ENCODE measurements at places on chromosomes 16 and 17. TPM values are rescaled to one million over a fixed set of nuclear protein-coding genes. Genes with fewer than 3 reads are reported as not detected.
A peak's percentile ranks its signal among the peaks of the same experiment; 100 is the strongest.

DNA sequence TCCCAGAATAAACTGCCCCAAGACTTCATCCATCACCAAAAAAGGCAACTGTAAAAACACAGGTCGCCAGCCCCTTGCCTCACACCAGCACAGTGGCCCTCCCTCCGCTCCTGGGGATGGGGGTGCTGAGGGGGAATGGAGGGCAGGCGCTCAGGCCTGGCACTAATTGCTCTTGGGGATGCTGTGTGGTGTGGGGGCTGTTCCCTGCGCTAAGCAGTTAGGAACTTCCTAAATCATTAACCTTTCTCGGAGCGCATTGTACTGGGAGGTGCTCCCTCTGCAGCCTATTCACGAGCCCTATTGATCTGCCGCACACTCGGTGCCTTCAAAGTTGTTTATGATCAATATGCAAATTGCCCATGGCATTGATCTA lies 199.9 kb downstream of the ZFHX3 start:
- no peaks in the 10 kb centered on the region for H3K36me3 ChIP-seq
- no peak for DNase-seq
- no peak overlapping the region for H3K27ac ChIP-seq

The TBC1D3D gene
- 0.33 TPM for total RNA-seq

The CCDC144A gene
- total RNA-seq, result 5.3 TPM

- no peaks in the 10 kb centered on the region for H3K27me3 ChIP-seq
- no peaks in the 10 kb centered on the region for H3K4me1 ChIP-seq
- no peaks in the 10 kb centered on the region for H3K36me3 ChIP-seq
These were observed 206.9 kb downstream of the MAP2K4 start for GRCh38 chr17:12227547-12227946.

- no peak overlapping the region for H3K4me3 ChIP-seq
- no peak overlapping the region for H3K27ac ChIP-seq
- peaks cover 4% of the 10 kb centered on the region for H3K36me3 ChIP-seq
- no peak for DNase-seq
- H3K27me3 ChIP-seq, result peaks cover 1% of the 10 kb centered on the region
These were observed 72.7 kb downstream of the GAS7 start for GRCh38 chr17:10125531-10126275.

The INCA1 gene
- not detected for total RNA-seq

GRCh38 chr16:88685156-88686061 lies 898 bp downstream of the SNAI3 start:
- H3K4me1 ChIP-seq, result peaks cover 57% of the 10 kb centered on the region
- peak overlapping the region; percentile 76 for H3K4me3 ChIP-seq
- peak overlapping the region; percentile 44 for H3K27ac ChIP-seq
- H3K36me3 ChIP-seq, result peaks cover 22% of the 10 kb centered on the region
- H3K27me3 ChIP-seq, result no peaks in the 10 kb centered on the region

DNA sequence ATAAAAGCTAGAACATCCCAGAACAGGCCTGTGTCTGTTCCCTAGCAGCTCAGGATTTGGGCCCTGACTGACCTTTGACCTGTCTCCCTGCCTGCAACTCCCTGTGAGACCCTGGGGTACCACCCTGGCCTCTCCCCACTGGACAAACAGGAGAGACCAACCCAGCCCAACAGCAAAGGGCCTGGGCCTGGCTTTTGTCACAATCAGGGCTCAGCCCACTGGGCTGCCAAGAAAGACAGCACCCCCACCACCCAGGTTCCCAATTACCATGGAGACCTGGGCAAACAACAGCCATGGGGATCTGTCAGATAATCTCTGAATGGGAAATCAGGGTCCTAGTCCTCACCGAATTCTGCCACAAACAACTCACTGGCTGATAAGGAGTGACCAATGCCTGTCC lies 11.1 kb downstream of the PLLP start:
- H3K4me1 ChIP-seq, result peaks cover 32% of the 10 kb centered on the region
- no peak overlapping the region for H3K27ac ChIP-seq
- H3K4me3 ChIP-seq, result no peak overlapping the region
- no peak for DNase-seq
- no peaks in the 10 kb centered on the region for H3K36me3 ChIP-seq

The SECTM1 gene
- total RNA-seq, result 18.3 TPM

The NOD2 gene
- total RNA-seq, result 24.1 TPM

GRCh38 chr17:9307313-9307998 lies 268.2 kb downstream of the STX8 start:
- no peak overlapping the region for H3K4me3 ChIP-seq
- H3K36me3 ChIP-seq, result no peaks in the 10 kb centered on the region
- DNase-seq, result no peak
- no peaks in the 10 kb centered on the region for H3K27me3 ChIP-seq

DNA sequence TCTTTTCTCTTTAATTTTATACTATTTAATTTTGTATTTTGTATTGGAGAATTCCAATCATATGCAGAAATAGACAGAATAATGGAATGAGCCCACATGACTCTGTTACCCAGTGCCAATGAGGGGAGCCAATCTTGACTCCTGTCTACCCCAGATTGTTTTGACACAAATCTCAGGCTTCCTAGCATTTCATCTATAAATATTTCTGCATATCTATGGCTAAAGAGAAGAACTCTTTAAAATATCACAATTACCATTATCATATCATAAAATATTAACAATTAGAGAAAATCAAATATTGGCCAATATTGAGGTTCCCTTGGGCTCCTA lies 23.7 kb downstream of the ATP2C2 start:
- peaks cover 14% of the 10 kb centered on the region for H3K27me3 ChIP-seq
- no peaks in the 10 kb centered on the region for H3K36me3 ChIP-seq

The GIT1 gene
- total RNA-seq, result 76.6 TPM

GRCh38 chr17:64005734-64006167 lies 7.6 kb downstream of the PRR29 start:
- H3K27me3 ChIP-seq, result no peaks in the 10 kb centered on the region
- DNase-seq, result no peak
- H3K36me3 ChIP-seq, result peaks cover 62% of the 10 kb centered on the region
- peaks cover 46% of the 10 kb centered on the region for H3K4me1 ChIP-seq
- no peak overlapping the region for H3K27ac ChIP-seq
- H3K4me3 ChIP-seq, result no peak overlapping the region

- peaks cover 27% of the 10 kb centered on the region for H3K4me1 ChIP-seq
- H3K27me3 ChIP-seq, result peaks cover 23% of the 10 kb centered on the region
- no peak overlapping the region for H3K4me3 ChIP-seq
- H3K27ac ChIP-seq, result no peak overlapping the region
These were observed 31.3 kb downstream of the TBC1D3B start for GRCh38 chr17:36144981-36145729.

The TBC1D28 gene
- not detected for total RNA-seq

- no peaks in the 10 kb centered on the region for H3K4me1 ChIP-seq
- H3K4me3 ChIP-seq, result no peak overlapping the region
- no peak for DNase-seq
- H3K27me3 ChIP-seq, result no peaks in the 10 kb centered on the region
- H3K36me3 ChIP-seq, result no peaks in the 10 kb centered on the region
These were observed 736.5 kb downstream of the KCNJ2 start for GRCh38 chr17:70905796-70906195.

The CLEC18A gene
- 2.0 TPM for total RNA-seq

- peak overlapping the region; percentile 82 for H3K27ac ChIP-seq
- peak overlapping the region; percentile 87 for H3K4me3 ChIP-seq
These were observed 590 bp downstream of the TMEM219 start for GRCh38 chr16:29962344-29962994.

The CRHR1 gene
- total RNA-seq, result not detected

DNA sequence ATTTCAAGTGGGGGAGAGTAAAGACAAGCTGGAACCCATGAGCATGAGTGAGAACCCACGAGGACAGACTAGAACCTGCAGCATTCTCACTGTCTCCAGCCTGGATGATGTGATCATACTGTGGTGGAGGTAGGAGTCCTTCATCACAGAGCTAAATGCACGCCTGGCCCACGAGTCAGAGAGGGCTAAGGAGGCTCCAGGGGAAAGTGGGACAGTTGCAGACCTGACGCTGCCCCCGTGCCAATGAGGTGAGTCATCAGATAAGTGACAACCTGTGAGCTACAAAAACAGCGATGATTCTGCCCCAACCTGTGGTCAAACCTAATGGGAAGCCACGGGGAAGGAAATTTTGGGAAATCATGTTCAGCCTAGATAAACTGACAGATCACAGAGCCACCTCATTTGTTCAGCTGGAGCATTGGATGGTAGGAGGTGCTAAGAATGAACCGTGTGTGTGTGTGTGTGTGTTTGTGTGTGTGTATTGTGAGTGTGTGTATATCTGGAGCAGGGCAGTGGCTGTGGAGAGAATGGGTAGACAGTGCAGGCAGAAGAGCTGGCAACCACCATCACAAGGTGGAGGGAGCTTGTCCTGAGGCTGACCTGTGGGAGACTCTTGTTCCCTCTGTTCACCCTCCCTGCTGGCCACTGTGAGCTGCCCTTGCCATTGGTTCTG lies 131.8 kb downstream of the UTP18 start:
- no peak for DNase-seq
- H3K36me3 ChIP-seq, result no peaks in the 10 kb centered on the region
- H3K4me1 ChIP-seq, result no peaks in the 10 kb centered on the region
- H3K27ac ChIP-seq, result no peak overlapping the region
- peaks cover 26% of the 10 kb centered on the region for H3K27me3 ChIP-seq

The OR4D1 gene
- 0.88 TPM for total RNA-seq

DNA sequence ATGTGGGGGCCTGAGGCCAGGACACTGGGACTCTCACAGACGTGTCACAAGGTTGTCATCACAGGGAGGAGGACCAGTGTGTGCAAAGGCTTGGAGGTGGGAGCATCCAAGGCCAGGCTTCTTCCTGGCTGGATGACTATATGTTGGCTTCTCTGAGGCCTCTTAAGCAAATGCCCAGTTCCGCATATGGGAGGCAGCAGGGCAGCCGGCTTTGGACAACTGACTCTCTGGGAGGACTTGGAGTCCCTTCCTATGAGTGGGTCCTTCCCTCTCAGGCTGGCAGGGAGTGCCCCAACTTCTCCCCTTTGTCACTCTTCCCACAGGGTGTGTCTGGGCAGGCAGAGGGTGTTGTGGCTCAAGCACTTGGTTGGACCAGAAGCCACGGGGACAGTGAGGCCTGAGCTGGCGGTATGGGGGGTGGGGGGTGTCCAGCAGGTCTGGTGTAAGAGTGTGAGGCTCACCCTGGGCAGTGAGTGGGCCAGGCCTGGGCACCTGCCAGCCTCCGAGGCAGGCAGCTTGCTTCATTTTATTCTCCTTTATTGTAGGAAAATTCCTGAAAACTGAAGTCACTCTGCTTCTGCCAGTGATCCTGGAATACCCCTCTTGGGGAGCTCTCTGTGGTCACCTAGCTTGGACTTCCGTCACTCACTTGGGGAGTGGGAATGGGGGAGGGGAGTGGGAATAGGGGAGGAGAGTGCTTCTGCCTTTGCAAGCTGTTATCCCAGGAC lies 14.9 kb downstream of the ADGRG1 start:
- DNase-seq, result no peak
- no peak overlapping the region for H3K27ac ChIP-seq
- no peaks in the 10 kb centered on the region for H3K36me3 ChIP-seq
- peaks cover 16% of the 10 kb centered on the region for H3K4me1 ChIP-seq

- peak overlapping the region; percentile 47 for H3K4me3 ChIP-seq
- H3K36me3 ChIP-seq, result peaks cover 75% of the 10 kb centered on the region
- peak overlapping the region; percentile 76 for H3K27ac ChIP-seq
- H3K27me3 ChIP-seq, result no peaks in the 10 kb centered on the region
- H3K4me1 ChIP-seq, result peaks cover 75% of the 10 kb centered on the region
These were observed 4.9 kb downstream of the CCL5 start for GRCh38 chr17:35875072-35875799.

DNA sequence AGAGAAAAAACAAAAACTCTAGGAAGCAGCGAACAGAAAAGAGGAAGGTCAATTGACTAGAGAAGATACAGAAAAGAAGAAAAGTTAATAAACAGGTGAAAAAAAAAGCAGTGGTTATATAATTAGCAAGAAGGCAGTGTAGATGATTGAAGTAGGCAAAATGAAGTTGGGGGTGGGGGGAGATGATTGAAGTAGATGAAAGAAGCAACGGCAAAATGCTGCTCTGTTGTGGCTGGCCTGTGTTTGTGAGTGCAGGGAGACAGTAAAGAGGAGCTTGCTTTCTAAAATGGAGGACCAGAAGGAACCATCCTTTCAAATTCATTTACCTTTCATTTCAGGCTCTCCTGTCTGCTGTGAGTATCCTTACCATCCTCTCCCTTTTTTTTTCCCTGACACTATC lies 3.6 kb downstream of the EVI2B start:
- peaks cover 79% of the 10 kb centered on the region for H3K36me3 ChIP-seq
- peak; percentile 45 for DNase-seq
- no peaks in the 10 kb centered on the region for H3K27me3 ChIP-seq
- H3K4me3 ChIP-seq, result peak overlapping the region; percentile 83
- H3K27ac ChIP-seq, result peak overlapping the region; percentile 80
- H3K4me1 ChIP-seq, result peaks cover 50% of the 10 kb centered on the region

GRCh38 chr17:337866-338265 lies 14.7 kb downstream of the RPH3AL start:
- H3K36me3 ChIP-seq, result no peaks in the 10 kb centered on the region
- no peak overlapping the region for H3K27ac ChIP-seq
- H3K4me3 ChIP-seq, result no peak overlapping the region
- H3K4me1 ChIP-seq, result no peaks in the 10 kb centered on the region

DNA sequence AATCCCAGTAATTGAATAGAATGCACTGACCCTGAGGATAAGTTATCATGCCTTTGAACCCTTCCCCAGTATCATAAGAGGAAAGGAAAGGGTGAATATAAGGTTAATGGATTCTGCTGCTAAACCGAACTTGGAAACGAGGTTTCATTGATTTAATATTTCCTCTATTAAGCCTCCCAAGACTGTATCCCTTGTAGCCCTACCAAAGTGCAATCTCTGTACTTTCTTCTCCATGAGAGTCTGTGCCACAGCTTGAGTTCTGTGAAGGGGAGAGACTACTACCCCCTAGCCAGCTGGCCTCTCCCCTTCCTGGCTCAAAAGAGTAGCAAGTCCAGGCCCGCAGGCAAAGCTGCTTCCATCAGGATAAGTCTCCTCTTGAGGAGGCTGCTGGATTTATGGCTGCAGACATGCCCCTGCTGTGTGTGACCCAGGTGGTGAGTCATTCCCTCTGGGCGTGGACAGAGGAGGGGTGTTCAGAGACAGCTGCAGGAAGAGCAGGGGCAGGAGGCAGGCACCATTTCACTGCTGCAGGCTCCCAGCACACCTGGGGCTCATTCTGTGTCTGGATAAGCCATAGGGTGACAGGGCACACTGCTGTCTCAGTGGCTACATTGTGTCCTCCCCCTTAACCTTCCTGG lies 58.4 kb downstream of the TOM1L2 start:
- H3K4me1 ChIP-seq, result peaks cover 11% of the 10 kb centered on the region
- no peak overlapping the region for H3K4me3 ChIP-seq
- no peaks in the 10 kb centered on the region for H3K27me3 ChIP-seq
- peak; percentile 61 for DNase-seq

The PRSS53 gene
- 4.7 TPM for total RNA-seq

- H3K27me3 ChIP-seq, result no peaks in the 10 kb centered on the region
- DNase-seq, result no peak
- H3K4me1 ChIP-seq, result no peaks in the 10 kb centered on the region
- no peak overlapping the region for H3K27ac ChIP-seq
- no peaks in the 10 kb centered on the region for H3K36me3 ChIP-seq
These were observed 265.3 kb downstream of the CEP112 start for GRCh38 chr17:65926599-65926998.
